ENCODE measurements at places on chromosomes 13 and 19.

DNA sequence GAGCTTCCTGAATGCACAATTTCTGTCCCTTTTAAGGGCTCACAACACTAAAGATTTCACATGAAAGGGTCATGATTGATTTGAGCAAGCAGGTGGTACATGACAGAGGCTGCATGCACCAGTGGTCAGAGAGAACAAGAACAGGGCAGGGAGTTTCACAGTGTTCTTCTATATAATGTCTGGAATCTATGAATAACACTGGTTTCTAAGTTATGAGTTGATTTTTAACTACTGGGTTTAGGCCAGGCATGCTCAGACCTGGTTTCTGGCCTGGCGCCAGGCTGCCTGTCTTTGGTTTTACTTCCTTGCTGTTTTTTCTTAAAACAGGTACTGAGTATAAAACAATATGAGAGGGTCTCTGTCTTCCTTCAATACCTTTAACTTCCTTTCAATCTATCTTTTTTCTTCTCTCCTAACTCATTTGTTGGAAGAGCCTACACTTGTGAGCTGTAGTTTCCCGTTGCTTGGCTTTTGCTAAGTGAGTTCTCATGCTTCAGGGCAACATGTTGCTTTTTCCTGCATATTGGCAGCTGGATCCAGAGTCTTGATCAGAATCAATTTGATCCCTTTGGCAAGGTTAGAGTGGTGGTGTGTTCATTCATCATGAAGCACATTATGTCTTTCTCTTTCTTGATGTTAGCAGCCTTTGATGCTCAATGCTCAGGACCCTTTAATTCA is 38.5 kb upstream of the FGF14 start:
- no peak for DNase-seq

GRCh38 chr13:46113596-46113995 is 8.8 kb upstream of the CPB2 start:
- DNase-seq = no peak

DNA sequence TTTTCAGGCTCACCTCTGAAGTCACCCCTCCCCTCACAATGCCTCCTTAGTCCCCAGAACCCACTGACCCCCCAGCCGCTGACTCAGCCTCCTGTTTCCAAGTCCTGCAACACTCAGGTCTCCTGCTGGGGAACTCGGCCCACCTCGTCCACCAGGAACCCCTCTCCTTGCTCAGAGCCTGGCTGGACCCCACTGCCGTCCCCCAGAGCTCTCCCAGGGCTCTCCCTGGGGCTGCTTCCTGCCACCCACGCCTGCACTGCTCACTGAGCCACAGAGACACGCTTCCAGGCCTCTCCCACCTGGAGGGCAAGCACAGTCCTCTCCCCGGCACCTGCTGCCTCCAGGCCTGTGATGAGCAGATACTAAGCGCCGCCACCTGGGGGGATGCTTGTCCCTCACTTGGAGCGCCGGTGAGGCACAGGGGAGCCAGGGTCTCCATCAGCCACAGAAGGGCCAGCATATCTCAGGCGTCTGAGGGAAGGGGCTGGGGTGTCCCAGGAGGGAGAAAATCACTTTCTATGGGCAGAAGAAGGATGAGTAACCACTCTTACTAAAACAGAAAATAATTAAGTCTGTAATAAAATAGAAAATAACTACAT is 53.8 kb downstream of the KLF2 start:
- no peak for DNase-seq

- DNase-seq = no peak
These were observed 28.9 kb upstream of the PABPC3 start for GRCh38 chr13:25067064-25067463.

DNA sequence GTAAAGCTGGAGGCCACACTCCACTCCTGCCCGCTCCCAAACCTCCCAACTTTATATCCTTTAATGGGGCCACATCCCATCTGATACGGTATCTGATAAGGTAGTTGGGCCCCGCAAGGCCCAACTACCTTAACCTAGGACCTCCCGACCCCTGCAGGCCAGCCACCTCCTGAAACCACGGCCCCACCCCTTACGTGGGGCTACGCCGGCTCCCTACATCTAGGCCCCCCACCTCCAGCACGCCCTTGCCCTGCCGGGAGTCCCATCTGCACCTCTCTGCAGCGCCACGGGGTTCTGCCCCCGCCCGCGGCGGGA is 2.2 kb downstream of the IGFLR1 start:
- no peak for DNase-seq

DNA sequence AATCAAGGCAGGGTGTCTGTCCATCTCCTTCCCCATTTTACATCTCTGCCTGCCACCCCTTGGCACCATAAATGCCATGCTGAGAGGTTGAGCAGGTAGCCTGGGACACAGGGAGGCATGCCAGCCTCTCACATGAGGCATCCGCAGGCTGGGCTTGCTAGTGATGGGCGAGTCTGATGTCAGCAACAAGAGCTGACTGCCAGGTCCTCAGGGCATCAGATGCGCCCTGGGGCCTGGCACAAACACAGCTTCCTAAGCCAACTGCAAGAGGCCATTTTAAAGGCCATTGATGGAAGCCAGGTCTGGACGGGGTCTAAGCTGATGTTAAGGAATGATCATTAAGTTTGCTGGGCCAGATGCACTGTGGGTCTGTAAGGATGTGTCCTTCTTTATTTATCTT is 34.6 kb downstream of the MYH14 start:
- DNase-seq = no peak

- no peak for DNase-seq
These were observed 4.1 kb downstream of the IRS2 start for GRCh38 chr13:109782066-109782822.

- no peak for DNase-seq
These were observed 689 bp downstream of the SPACA6 start for GRCh38 chr19:51693819-51694218.

DNA sequence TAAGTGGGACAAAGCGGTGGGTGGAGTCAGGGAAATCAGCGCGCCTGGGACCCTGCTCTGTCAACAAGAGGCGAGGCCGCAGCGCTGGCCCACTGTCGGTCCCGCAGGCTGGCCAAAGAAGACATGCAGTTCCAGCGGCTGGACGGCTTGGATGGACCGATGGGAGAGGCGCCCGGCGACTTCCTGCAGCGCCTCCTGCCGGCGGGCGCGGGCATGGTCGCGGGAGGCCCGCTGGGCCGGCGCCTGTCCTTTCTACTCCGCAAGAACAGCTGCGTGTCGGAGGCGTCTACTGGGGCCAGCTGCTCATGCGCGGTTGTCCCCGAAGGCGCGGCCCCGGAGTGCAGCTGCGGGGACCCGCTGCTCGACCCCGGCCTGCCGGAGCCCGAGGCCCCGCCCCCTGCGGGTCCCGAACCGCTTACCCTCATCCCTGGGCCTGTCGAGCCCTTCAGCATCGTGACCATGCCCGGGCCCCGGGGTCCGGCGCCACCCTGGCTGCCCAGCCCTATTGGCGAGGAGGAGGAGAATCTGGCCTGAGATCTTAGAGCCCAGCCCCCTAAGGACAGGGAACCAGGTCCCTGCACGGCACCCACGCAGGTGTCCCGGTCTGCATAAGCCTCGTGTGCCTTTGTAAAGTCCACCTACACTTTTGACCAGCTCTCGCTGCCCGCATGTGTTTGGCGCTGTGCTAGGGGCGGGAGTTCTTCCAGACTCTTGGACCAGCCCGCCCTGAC is 6.1 kb downstream of the BEST2 start:
- no peak for DNase-seq

GRCh38 chr13:78758549-78758948 is 99.6 kb upstream of the OBI1 start:
- DNase-seq = no peak

GRCh38 chr19:13102666-13103580 is at the start of gene LYL1:
Gene LYL1 (minus strand): TSS chr19:13102858. CDS start chr19:13101171, 1,687 bp downstream.
- DNase-seq = no peak

GRCh38 chr13:75161804-75162203 is 320.2 kb downstream of the TBC1D4 start:
- DNase-seq = no peak

GRCh38 chr19:30788105-30788765 is 416.1 kb downstream of the ZNF536 start:
- no peak for DNase-seq

DNA sequence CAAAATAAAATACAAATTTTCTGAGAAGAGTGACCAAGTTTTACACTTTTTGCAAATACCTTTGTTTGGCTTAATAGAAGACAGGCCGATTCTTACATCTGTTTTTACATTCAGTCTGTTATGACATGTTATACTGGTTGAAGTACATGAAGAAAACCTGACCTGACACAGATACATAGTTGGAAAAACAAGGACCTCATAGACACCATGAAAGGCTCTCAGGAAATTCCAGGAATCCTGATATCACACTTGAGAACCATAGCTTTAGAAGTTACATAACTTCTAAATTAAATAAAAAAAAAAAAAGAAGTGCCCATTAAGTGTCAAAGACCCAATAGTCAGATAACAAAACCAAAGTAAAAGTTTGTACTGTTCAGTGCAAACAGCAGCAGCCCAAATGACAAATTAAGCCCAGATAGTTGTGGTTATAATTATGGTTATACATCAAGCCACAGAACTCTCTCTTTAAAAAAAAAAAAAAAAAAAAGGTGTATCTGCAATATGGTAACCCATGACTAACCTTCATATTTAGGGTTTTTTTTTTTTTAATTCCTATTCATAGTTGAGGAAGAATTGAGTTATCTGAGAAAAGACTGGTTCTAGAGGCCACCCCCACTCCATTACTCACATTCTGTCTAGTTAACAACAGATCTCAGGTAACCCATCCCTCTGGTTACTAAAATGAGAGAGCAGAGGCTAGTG is 19.8 kb downstream of the RBM26 start:
- DNase-seq = no peak

DNA sequence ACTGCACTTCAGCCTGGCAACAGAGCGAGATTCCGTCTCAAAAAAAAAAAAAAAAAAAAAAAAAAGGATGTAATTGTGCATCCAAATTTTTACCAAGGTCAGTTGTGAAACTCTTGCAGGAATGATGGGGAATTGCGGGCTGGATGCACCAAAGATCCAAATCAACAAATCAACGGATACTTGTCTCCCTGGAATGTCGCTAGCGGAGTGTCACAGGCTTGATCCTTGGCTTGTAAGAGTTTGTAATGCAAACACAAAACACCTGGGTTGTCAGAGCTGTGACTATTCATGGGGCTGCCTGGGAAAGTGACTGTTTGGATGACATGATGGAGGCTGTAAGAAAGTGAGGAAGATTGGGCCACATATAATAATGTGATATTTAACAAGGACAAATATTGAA is 4.2 kb downstream of the KANK3 start:
- DNase-seq = no peak

GRCh38 chr13:97648171-97648880 is 214.4 kb downstream of the RAP2A start:
- no peak for DNase-seq

GRCh38 chr13:73061473-73061872 is 2.7 kb downstream of the KLF5 start:
- no peak for DNase-seq

- DNase-seq = no peak
These were observed 31.8 kb downstream of the GSX1 start for GRCh38 chr13:27824121-27824520.

GRCh38 chr13:79671420-79671819 is 190.5 kb downstream of the NDFIP2 start:
- no peak for DNase-seq
